ENCODE measurements at places on chromosomes 2 and 18.

GRCh38 chr2:218857371-218858137 lies 2.1 kb upstream of the WNT6 start:
- no peak for DNase-seq

DNA sequence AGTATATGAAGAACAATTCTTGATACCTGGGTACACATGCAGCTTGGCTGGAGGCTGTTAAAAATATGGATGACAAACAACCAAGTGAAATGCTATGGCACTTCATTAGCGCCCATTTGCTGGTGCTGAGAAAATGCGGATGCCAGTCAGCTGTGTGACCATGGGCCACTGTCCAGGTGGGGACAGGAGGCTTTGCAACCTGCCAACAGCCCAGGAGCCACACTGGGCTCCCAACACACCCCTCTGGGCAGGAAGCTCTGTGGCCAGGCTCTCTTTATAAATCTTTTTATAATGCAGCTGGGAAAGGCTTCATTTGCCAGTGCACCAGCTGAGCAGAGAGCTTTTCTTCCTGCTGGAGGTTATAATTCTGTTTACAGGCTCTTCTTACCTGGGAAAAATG lies 19.9 kb downstream of the RNF144A start:
- no peak for DNase-seq

- no peak for DNase-seq
These were observed 26.2 kb downstream of the MMADHC start for GRCh38 chr2:149561309-149561926.

- no peak for DNase-seq
These were observed 407.6 kb upstream of the HS6ST1 start for GRCh38 chr2:128726236-128726635.

DNA sequence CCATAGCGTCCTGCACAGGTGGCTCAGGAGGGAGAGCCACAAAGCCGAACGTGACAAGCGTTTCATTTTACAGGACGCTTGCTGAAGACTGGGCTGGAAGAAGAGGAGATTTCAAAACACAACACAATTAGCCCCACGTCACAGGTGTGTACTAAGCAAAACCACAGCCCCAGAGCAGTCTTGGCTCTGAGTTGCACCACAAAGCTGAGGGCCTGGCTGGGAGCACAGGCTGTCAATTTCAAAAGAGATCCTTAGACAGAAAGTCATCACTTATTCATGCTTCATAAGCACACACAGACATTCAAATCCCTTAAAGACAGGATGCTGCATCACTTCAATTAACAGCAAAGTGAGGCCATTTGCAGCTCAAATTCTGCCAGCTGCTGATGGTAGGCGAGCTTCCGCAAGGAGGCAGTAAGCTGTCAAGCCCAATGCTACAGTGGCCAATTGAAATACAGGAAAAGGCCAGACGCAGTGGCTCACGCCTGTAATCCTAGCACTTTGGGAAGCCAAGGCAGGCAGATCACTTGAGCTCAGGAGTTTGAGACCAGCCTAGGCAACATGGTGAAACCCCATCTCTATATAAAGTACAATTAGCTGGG lies 79.6 kb downstream of the SKA1 start:
- DNase-seq: no peak

- no peak for DNase-seq
These were observed 74.6 kb upstream of the RNF152 start for GRCh38 chr18:61967252-61967891.

- no peak for DNase-seq
These were observed 321.6 kb upstream of the LYPD1 start for GRCh38 chr2:132991471-132992045.

DNA sequence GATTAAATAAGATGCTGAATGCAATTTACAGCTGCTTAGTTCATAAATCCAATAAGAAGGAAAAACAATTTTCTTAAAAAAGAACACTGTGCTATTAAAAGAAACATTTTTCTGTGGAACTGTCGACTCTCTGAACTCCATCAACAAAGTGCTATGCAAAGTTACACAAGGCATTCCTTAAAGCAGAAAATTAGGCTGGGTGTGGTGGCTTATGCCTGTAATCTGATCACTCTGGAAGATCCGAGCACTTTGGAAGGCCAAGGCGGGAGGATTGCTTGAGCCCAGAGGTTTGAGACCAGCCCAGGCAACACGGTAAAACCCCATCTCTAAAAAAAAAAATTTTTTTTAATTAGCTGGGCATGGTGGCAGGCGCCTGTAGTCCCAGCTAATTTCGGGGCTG lies 13.0 kb downstream of the MCM6 start:
- no peak for DNase-seq

DNA sequence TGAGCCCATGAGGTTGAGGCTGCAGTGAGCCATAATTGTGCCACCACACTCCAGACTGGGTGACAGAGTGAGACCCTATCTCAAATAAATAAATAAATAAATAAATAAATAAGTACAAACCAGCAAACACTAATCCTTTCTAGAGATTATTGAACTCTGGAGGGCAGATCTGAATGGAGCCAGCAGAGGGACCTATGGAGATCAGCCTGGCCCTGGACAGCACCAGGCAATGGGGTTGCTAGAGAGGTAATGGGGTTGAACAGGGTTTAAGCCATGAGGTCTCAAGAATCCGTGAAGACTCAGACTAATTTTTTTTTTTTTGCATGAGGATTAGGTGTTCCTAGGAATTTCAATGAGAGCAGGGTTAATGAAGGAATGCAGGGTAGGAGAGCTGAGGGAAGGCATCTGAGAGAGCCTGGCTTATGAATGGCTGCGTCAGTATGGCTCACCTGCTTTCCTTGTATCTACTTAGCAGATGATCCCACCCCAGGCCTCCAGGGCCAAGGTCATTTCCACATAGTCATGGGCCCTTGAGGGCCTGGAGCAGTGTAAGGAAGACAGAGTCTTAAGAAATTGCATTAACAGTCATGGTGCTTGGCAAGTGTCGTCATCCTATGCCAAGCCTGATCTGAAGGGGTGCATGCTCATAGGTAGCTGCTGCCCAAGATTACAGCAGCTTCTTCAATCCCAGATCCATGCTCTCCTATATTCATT lies 34.6 kb upstream of the IL37 start:
- no peak for DNase-seq

GRCh38 chr2:21102356-21102755 lies 21.4 kb upstream of the TDRD15 start:
- no peak for DNase-seq

DNA sequence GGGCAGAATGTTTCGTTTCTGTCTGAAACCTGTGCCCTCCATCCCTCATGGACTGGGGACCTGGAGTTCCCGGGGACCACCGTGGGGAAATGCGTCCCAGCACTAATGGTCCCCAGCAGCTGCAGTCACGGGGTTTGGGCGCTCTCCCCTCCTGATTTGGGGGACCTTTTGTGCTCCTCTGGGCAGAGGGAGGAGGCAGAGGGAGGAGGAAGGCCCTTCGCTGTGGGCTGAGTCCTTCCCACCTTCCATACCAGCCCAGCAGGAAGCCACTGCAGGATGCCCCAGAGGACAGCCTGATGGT lies 3.2 kb downstream of the GPR35 start:
- no peak for DNase-seq

DNA sequence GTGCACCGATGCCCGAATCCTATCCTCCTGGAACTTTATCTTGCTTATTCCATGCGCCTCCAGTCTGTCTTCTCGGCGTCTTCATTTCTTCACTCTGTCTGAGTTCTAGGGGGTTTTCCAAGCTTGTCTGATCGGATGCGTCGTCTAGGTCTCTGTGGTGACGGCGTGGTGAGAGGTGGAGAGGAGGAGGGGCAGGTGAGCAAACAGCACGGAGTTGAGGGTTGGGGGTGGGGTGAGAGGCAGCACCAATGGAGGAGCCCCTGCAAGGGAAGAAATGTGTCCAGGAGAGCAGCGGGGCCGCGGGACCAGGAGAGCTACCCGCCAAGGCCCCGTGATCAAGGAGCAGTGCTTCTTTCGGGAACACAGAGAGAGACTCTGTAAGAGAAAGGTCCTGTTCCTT lies 131.3 kb upstream of the TWIST2 start:
- DNase-seq: no peak

- DNase-seq: no peak
These were observed 51.9 kb downstream of the PTPRM start for GRCh38 chr18:7618891-7619442.

DNA sequence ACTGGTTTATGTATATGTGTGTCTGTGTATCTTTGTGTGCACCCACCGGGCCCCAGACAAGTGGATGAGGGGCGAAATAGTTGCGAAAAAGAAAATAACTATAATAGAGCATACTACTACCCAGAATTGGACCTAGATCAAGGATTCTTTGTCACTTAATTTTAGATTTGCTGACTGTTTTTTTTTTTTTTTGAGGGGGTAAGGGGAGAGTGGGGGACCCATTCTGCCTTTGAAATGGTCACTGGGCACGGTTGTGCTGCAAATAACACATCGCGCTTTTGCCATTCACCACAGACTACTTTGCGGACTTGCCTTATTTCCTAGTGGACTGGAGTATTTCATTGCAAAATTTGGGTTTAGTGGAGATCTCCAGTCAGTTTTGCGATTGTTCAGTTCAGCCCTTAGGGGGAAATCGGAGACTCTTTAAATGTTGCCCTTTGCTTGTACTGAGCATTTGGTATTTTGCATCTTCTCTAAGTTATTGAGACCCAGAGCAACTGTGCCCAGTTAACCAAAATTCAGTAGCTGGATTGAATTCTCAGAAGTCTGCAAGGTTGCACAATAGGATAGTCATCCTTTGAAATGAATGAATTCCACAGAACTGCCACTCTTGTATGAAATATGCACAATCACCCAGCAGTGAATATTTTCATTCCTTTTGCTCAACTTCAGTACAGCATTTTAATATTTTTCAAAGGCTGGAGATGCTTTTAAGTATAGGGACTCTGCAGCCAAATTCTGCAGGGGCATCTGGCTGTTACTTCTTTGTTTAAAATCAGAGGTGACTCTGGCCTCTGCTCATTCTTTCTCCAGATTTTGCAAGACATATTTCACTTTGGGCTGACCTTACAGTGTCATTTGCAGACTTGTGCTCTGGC lies 2.9 kb downstream of the TRIB2 start:
- DNase-seq: no peak

GRCh38 chr2:202624133-202624532 lies 10.6 kb upstream of the FAM117B start:
- no peak for DNase-seq

DNA sequence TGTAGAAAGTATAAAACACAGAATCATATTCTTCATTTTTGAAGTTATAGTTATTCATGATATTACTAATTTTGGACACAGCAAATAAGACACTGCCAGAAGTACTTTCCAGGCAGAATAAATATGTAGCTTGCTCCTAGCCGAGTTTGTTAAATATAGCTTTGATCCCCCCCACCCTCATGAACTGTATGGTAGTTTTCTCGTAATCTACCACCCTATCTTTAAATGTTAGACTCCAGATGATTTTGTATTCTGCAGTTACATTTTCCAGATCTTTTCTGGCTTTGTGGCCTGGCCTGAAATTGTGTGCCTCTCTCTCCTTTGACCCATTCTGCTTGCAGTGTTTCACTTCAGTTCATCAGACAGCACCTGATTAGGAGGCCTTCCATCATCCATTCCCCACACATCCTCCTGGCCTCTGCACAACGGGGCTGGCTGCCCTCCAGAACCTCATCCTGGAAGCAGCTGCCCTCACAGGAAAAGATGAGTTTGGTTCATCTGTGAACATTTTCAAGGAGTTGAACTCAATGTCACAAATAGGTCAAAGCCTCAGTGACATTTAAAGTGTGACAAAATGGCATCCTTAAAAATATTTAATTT lies 4.7 kb upstream of the KCNJ3 start:
- no peak for DNase-seq

- DNase-seq: no peak
These were observed 129.7 kb downstream of the TDRD15 start for GRCh38 chr2:21253311-21254027.

DNA sequence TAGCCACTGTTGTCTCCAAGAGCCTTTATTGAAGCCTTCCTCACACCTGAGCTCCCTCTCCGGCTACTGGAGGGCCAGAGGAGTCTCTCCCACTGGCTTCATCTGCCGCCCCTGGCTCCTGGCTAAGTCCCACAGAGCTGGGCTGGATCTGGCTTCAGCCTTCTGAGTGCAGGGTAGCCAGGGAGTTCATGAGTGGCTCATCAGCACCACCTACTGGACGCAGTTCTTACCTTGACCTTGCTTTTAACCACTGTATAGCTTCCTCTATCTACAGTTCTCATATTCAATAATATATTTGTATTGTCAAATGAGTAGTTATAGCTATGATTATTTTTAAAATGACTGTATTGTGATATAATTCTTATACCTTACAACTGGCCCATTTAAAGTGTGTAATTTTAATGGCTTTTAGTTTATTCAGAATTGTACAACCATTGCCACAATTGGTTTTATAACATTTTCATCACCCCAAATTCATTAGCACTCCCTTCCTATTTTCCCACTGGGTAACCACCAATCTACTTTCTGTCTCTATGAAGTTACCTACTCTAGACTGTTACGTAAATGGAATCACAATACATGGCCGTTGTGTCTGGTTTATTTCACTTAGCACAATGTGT lies 17.7 kb downstream of the CNDP1 start:
- DNase-seq: peak; percentile 59

GRCh38 chr2:20532634-20533437 lies 86.0 kb downstream of the RHOB start:
- no peak for DNase-seq

DNA sequence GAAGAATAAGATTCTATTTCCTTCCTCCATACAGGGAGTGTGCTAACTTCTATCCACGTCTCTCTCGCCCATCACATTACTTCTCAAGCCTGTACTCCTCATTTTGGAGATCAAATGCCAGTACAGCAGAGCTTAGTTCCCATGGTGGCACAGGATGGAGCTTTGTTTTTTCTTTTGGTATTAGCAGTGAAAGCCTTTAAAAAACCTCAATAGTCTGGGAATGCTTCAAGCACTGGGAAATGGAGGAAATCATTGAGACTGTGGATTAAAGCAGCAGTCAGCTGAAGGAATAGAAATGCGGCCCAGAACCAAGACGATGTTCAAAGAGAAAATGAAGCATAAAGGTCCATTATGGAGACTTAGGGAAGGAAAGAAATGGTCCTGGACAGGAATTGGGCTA lies 102.3 kb downstream of the NRXN1 start:
- no peak for DNase-seq

GRCh38 chr2:68784915-68785314 lies 50.3 kb downstream of the ARHGAP25 start:
- no peak for DNase-seq

DNA sequence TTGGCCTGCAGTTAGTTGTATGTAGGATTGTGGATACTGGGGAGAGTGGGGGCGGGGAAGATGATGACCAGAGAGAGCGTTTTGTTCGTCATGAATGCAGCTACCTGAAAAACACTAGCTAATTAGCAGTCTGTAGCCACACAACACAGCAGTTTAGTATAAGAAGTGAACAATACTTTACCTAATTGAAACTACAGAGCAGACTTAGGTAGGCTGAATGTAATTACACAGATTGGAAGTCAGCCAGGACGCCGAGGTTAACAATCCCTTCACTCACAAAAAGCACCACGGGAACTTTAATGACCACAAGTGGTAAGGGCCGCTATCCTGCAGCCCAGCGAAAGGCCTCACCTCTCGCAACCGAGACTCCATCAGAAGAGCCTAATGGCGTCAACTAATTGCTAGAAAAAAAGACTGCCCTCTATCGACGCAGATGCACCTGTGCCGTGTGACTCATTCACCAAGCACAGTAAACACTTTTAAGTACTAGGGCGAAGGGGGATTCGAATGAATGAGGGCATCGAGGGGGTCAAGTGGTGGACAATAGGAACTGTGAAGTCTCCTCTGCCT lies 591.0 kb downstream of the ARHGAP15 start:
- DNase-seq: no peak

Data from stimulated activated CD8-positive, alpha-beta memory T cell treated with anti-CD3 and anti-CD28 coated beads, Interleukin-2, amount 100 ng/mL, for 1 hour (primary cell).